HS-27A (cell line): ENCODE measurements at places on chromosomes 4 and X.

DNA sequence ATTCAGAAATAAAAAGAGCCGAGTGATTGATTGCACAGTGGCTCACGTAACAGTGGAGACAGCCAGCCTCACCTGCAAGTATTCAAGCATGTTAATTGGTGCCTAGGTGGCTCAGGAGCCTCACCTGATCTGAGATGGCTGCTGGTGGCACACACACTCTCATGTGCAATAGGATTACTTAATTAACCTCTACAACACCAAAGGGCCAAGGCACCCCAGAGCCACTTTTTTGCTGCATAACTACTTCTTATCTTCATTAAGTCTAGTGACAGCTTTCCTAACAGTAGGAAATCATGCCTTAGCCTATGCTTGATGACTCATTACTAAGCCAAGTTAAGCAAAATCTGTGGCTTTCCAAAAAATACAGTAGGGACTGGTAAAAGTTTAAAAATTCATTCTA is 117.3 kb upstream of the NOCT start:
- DNase-seq = no peak

DNA sequence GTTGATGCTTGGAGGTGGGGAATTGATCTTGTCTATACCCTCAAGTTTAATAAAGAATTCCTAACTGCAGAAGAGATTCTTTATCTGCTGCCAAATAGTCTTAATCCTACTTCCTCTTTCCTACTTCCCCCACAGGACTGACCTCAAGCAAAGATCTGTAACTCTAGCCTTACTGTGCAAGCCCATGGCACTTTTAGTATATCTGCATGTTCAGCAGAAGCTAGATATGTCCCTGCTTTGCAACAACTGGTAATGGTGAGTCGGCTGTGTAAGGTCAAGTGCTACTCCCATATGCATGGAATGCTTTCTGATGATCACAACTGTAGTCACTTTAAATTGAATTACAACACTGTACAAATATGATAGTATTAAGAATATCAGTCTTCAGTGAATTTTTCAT is 26.3 kb upstream of the PDS5A start:
- DNase-seq = peak; percentile 2

DNA sequence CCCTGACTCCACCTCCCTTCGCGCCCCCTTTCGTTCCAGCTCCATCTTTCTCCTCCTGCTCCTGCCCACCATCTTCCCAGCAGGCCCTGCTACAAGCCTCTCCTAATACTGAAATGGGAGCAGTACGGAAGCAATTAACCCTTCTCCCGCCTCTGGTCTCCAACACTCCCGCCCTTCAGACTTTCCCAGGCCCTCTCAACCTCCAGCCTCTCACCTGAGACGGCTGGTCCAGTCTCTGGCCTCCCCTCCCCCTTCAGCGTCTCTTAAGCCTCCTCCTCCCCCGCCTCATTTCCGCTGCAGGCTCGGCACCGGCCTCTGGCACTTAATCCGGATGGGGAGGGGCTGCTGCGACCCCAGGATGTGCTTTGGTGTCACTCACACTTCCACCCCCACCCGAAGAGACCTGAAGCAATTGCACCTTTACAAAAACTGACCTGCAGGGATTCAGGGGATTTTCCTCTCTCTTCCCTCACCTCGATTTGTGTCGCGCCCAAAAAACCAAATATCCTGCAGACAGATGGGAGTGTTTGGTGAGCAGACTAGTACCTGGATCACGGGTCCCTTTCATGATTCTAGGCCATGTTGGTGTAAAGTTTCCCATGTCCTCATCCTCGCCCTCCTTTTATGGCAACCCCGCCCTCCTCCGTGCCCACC is 657 bp downstream of the TCEAL8 start:
- DNase-seq = peak; percentile 5

DNA sequence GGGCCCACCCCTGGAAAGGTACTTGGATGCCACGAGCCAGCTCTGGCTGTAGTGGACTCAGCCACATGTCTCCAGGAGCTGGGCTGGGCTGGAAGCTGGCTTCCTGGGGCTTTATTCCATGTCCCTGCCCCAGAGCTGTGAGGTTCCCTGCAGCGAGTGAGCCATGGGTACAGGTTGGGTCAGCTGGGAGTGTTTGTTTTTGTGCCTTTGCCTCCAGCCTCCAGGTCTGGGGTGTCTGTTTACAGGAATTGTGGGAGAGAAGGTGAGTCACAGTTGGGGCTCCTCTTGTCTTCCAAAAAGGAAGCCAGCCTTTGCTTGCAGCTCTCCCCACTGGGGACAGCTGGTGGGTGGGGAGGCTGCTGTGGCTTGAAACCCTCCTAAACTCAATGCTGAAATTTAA is 21.5 kb downstream of the SORCS2 start:
- no peak for DNase-seq

GRCh38 chr4:113684534-113685091 is 76.9 kb downstream of the CAMK2D start:
- DNase-seq = no peak

DNA sequence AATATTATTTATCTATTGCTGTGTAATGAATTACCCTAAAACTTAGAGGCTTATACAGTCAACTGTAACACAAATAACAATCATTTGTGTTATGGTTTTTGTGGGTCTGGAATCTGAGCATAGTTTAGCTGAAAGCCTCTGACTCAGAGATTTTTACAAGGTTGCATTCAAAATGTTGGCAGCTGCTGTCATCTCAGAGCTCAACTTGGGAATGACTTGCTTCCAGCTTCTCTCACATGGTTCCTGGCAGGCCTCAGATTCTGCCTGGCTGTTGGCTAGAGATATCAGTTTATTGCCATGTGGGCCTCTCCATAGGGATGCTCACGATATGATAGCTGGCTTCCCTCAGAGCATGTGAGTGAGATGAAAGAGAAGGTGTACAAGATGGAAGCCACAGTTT is 70.2 kb upstream of the BRWD3 start:
- peak; percentile 4 for DNase-seq

GRCh38 chr4:94216394-94216793 is 8.7 kb downstream of the SMARCAD1 start:
- DNase-seq = no peak
